Stimulated activated CD8-positive, alpha-beta memory T cell treated with anti-CD3 and anti-CD28 coated beads, Interleukin-4, amount 100 ng/mL, for 1 hour (primary cell): ENCODE measurements at places on chromosomes 4 and X.

- no peak for DNase-seq
Observed at GRCh38 chrX:147803948-147804347, 107.8 kb upstream of the FMR1 start.

- DNase-seq = no peak
Observed at GRCh38 chr4:2574009-2574408, 37.6 kb downstream of the FAM193A start.

DNA sequence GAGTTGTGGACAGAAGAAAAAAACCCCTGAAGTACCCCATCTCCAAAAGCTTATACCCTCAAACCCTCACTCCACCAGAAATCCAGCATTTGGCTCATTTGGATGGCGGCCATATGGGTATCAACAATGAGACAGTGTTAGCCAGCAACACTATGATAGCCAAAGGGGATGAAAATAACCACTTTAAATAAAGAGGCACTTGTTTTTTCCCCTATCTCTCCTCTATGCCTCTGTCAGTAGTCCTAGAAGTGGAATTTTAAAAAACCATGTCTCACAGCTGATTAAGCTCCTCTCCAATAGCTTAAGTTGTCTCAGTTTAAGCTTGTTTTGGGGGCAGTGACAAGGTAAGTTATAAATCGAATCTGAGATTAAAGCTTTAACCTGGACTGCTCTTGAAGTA, 124.0 kb downstream of the MOSPD2 start:
- no peak for DNase-seq

DNA sequence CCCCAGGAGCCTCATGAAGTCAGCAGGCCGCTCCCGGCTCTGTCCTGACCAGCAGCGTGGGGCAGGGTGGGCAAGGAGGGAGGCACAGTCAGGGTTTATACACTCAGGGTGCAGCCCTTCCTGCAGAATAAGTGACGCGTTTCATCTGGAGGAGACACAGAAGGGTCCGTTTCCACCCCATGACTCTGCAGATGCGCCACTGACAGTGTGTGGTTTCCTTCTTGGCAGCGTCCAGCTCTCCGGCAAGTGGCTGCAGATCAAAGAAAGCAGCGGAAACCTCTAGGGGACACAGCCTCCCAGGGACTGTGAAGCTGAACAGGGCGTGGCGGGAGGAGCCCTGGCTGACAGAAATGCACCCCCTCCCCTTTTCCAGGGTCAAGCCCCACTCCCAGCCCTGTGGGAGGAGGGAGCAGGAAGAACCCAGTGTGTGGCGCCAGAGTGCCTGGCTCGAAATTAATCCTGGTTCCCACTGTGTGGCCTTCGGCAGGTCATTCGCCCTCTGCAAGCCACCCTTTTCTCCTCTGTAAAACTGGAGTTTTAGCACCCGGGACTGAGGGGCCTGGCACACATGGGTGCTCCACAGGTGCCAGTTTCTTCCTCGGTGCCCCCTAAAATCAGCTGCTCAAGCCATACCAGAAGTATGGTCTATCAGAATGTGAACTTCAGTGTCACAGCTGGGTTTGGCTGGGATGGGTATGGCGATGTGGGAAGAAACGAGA, 17.3 kb upstream of the TBC1D14 start:
- no peak for DNase-seq

DNA sequence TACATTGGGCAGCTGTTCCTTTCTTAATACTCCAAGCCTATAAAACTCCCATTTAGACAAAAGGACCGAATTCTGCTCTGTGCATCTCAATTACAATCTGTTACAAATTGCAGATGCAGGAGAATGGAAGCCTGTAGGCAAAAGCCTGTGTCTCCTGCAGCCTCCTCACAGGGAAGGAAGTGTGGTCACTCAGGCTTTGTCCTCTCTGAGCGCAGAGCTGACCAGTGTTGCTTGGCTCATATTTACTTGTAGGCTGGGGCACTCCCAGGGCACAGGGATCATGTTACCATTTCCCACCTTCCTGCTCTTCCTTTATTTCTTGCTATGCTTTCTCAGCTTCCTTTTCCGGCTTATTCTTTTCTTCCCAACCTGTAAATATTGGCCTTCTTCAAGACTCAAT, 15.7 kb downstream of the SUPT20HL2 start:
- DNase-seq = no peak

DNA sequence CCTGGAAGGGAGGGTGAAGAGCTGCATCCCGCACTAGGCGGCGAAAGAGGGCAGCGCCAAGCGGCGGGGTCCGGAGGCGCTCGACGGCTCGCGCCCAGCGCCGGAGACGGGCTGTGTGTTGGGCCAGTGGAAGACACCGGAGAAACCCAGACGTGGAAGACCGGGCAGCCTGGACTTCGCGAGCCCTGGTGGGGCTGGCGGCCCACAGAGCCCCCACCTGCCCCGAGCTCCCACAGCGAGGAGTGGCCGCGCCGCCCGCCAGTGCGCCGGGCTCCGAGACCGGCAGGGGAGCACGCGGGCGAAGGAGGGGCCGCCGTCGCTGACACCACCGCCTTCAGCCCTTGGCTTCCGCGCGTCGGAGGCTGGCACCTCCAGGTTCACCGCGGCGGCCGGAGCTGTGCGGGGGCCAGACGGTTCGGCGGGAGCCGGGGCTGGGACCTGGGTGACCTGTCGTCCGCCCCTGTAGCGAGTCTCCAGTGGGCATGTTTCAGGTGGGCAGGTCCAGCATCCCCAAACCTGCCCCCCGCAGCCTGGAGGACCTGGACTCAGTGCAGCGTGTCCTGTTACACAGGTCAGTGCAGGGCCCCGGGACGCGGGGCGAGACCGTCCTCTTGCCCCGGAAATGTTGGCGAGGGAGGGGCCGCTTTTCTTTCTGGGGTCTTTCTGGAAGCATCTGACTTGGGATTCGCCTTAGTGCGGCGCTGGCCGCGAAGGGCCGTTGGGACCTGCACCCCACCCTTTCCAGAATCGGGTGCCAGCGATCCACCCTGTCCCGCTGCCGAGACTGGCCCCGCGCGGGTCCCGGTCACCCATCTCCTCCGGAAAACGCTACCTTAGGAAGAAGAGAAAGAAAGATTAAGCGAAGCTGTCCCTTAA, 9.6 kb upstream of the INTU start:
- DNase-seq = no peak

- DNase-seq = no peak
Observed at GRCh38 chrX:133921764-133922389, 63.5 kb downstream of the GPC3 start.

GRCh38 chr4:151664289-151664688, 96.5 kb downstream of the GATB start:
- DNase-seq = no peak

DNA sequence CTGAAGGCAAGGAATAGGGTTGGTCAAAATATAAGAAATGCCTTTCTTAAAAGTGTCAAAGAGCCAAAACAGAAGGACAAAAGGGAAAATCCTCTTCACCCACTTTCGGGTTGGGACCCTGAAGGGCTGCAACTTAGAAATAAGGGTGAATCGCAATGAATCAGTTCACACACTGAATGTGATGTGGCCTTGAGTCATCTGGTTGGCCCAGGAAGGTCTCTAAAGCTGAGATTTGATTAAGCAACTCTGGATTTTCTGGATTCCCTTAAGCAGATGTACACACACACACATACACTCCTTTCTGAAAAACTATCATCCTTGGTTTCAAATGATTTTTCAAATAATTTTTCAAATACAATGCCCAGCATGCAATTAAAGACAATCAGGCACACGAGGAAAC, 13.1 kb downstream of the TAB3 start:
- no peak for DNase-seq

DNA sequence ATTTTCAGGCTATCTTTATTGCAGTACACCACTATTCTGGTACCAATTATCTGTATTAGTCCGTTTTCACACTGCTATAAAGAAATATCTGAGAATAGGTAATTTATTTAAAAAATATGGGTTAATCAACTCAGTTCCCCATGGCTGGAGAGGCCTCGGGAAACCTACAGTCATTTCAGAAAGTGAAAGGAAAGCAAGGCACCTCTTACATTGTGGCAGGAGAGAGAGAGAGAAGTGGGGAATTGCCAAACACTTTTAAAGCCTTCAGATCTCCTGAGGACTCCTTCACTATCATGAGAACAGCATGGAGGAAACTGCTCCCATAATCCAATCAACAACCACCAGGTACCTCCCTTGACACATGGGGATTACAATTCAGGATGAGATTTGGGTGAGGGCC, 54.7 kb downstream of the AMER1 start:
- DNase-seq = no peak

DNA sequence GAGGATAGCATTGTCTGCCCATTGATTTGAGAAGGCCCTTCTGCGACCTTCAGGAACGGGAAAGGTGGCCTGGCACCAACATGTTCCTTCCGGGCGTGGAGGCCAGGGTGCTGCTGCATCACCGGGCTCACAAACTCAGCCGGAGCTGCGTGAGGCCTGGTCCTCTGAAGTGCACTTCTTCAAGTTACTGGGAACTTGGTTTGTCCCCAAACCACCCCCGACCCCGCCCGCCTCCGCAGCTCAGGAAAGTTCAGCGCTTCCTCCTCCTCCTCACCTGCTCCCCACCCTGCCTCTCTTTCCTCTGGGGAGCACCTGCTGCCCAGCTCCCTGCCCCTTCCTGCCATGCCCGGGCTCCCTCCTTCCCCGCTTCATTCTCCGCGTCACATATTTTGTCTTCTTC, 116.0 kb upstream of the LRPAP1 start:
- no peak for DNase-seq

GRCh38 chr4:183146478-183146877, 47.4 kb downstream of the WWC2 start:
- no peak for DNase-seq

GRCh38 chr4:38740303-38740702, 42.5 kb downstream of the TLR10 start:
- no peak for DNase-seq

GRCh38 chrX:675279-675954, 44.8 kb downstream of the SHOX start:
- DNase-seq = no peak

DNA sequence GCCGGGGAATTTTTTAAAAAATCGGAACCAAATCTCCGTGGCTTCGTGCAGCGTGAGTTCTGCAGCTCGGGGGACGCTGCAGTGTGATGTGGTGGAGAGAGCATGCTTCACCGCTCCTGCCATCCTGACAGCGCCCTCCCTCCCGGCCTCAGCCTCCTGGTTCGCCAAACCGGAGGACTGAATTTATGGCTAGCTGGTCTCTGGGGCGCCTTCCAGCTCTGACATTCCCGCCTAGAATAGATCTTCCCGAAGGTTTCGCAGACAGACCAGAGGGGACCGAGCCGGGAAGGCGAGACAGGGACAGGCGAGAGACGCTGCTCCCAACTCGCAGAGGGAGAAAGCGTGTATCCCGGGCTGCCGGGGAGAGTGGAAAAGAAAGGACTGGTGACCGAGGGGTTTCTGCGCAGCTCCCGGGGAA, 25.9 kb downstream of the HOPX start:
- DNase-seq = no peak

DNA sequence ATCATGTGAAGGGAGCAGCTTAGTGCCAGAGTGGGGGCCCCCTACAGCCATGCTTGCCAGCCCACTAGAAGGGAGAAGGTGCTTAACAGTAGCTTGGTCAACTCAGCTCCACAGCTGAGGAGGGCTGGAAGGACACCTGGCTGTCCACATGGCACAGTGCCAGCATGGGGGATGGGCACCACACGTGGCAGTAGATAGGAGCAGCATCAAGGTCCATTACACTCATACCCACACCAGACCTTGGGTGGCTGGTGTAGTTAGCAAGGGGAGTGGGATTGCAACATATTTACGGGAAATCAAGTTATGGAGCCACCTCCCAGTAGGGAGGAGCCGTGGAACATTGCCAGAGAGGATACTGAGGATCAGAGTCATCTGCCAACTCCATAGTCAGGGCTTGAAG, 37.9 kb upstream of the SLC4A4 start:
- no peak for DNase-seq

DNA sequence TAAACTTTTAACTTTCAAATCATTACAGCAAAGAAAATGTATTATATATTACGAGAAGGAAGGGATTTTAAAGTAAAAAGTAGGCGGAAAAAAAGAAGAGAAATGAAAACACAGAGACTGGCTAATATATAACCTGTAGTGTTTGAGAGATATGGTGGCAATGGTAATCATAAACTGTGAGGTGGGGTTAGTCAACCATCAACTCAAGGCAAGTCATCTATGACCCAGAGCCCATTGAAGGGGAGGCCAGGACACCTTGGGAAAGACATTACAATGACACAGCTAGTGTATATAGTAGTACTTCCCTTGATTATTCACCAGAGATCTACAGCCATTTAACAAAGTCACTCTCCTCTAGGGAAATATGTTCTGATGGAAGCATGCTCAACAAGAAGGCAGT, 423.9 kb upstream of the PITX2 start:
- DNase-seq = no peak

DNA sequence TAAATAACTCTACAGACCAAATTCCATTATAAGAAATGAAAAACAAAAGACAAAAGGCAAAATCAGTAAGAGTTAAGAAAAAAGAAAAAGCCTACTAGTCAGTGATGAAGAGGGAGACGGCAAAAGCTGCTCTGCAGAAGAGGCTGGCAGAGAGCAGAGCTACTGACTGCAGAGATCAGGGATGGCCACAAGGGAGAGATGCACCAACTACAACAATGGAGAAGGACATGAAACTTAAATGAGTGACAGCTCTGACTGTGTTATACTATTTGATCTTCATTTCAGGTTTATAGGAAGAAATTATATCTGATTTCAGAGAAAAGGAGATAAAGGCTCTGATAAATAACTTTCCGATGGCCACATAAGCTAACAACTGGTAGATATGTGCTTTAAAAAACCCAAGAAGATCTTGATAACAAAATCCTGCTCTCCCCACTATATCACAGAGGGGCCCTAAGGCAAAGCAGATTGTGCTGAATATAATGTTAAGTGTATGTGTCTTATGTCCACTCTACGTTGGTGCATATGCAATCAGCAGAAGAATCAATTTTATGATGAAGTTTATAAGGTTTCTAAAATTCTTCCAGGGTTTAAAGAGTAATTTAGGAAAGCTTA, 58.4 kb upstream of the COX18 start:
- no peak for DNase-seq

- DNase-seq = no peak
Observed at GRCh38 chrX:27600686-27601085, 10.5 kb downstream of the DCAF8L2 start.

DNA sequence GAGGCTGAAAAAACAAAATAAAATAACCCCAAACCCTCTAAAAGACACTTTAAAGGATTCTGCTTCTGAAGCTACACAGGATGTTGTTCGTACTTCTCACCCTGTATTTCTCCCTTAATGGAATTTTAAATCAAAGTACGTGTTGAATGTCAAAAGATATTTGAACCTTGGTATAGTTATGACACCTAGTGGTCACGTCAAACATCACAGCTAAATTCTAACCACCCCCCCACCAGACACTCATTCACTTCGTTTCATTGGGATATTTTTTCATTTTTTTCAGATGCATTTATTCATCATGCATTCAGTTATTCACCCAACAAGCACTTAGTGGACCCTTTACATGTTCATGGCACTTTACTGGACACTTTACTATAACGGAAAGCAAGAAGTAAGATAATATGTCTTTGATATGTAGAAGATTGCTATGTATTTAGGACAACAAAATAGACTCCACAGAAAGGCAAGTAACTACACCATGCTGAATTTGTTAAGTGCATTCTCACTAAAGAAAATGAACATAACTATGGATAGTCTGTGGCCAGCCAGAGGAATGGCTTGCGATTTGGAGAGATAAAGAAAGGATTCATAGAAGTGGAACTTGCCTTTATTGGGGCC, 62.5 kb upstream of the GPR174 start:
- no peak for DNase-seq
